ENCODE measurements at places on chromosomes 11 and 22.

- no peak for DNase-seq
Observed at GRCh38 chr22:37260901-37261336, 16.9 kb upstream of the RAC2 start.

GRCh38 chr11:92149996-92150395, 74.6 kb upstream of the FAT3 start:
- DNase-seq = no peak

GRCh38 chr11:66136752-66137123, 66.7 kb downstream of the PACS1 start:
- DNase-seq = no peak

- DNase-seq = no peak
Observed at GRCh38 chr11:74487875-74488274, 5.6 kb downstream of the LIPT2 start.

DNA sequence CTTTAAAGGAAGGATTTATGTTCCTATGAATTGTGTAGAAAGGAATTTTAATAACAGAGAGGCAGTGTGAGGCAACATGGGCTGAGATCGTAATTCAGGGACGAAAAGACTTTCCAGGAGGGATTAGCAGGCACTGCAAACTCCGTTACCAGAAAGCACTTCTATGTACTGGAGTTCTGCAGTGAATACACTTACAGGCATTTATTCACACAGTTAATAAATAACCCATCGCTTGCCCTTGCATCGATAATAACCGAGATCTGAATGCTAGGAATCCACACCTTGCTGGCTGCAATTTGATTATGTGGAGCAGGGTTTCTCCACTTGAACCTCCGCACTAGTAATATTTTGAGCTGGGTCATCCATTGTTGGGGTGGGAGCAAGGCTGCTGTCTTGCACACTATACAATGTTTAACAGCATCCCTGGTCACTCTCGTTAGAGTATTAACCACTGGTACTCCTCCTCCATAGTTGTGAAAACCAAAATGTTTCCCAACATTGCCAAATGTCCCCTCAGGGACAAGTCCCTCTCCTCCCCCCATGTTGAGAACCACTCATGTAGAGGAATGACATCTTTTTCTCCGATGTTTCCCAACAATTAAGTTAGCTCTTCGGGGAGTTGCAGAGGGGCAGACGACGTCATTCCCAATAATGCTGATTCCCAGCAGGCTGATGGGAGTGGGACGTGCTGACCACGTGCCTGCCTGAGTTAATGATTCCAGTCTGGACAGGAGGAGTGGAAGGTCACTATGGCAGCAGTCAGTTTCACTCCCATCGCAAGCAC, 99.5 kb downstream of the SNX19 start:
- DNase-seq = peak; percentile 61

DNA sequence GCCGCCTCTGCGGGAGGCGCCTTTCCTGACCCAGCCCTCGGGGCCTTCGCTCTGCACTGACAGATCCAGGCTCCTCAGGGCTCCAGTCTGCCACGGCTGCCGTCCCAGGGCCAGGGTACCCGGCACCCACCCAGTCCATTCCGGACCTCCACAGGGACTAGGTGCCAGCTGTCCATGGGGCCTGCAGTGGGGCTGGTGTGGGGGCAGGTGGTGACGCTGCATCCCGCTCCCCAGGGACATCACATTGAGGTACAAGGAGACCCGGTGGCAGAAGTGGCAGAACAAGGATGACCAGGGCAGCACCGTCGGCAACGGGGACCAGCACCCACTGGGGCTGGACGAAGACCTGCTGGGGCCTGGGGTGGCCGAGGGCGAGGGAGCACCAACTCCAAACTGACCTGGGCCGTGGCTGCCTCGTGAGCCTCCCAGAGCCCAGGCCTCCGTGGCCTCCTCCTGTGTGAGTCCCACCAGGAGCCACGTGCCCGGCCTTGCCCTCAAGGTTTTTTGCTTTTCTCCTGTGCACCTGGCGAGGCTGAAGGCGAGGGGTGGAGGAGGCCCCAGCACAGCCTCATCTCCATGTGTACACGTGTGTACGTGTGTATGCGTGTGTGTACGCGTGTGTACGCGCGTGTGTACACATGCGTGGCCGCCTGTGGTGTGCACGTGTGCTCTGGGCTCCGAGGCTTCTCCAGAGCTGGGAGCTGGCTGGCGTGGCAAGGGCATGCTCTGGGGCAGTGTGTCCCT, 16.7 kb downstream of the RNH1 start:
- no peak for DNase-seq

Data from skin of body (tissue), 3 donors.